NCI-H2081 treated with DMSO at 0.1 percent for 48 hours (cell line): ENCODE measurements at places on chromosomes 13 and 19.

DNA sequence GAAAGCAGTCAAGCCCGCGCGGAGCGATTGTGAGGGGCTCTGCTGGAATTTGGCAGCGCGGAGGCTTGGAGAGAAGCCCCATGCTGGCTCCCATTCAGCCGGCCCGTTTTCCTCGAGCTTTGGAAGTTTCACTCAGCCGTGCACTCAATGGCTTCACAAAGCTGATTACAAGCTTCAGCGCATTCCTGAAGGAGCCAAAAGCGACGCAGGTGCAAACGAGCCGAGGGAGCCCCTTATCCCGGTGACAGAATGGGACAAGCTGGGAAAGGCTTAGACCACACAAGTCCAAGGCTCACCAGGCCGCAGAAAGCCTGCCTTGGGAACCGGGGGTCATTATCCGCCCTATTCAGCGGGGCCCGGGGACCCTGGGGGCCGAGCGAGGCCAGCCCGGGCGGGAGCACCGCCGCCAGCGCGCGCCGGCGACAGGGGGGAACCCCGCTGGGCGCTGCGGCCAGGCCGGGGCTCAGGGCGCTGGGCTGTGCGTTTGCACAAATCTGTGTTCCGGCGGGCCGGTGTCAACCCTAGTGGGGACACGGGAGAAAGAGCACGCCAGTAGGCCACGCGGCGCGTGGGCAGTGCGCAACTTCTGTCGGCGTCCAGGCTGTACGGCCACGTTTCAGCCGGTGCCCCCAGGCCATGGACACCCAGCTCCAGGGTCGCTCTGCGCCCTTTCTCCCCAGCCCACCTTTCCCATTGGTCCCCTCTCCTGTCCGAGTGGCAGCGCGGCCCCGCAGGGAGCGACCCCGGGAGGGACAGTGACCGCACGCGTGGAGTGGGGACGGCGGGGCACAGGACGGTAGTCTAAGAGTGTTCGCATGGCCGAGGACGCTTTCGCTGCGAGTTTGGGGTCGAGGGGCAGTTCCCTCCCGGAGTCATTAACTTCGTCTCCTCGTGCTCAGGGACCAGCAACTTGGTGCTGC lies 37.3 kb downstream of the SOX1 start:
- no peak for DNase-seq

DNA sequence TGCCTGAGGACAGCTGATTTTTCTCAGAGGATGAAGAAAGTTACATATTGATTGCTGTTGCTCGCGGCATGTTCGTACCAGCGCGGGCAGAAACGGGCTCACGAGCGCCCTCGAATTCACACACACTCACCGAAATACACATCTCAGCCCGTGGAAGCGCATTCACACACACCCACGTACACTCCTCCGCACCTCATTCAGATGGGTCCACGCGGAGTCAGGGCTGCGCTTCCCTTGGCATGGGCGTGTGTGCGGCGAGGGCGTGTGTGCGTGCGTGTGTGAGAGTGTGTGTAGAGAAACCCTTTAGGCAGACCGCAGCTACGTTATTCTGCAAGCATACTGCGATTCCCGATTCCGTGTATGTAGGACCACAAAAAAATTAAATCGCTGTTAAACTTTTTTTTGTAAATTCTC lies 2.1 kb upstream of the PCDH17 start:
- DNase-seq = no peak

GRCh38 chr19:3029065-3029923 lies at the start of gene TLE2:
TLE2 (minus strand) TSS chr19:3029280; CDS start chr19:3028904, 376 bp downstream.
- no peak for DNase-seq

DNA sequence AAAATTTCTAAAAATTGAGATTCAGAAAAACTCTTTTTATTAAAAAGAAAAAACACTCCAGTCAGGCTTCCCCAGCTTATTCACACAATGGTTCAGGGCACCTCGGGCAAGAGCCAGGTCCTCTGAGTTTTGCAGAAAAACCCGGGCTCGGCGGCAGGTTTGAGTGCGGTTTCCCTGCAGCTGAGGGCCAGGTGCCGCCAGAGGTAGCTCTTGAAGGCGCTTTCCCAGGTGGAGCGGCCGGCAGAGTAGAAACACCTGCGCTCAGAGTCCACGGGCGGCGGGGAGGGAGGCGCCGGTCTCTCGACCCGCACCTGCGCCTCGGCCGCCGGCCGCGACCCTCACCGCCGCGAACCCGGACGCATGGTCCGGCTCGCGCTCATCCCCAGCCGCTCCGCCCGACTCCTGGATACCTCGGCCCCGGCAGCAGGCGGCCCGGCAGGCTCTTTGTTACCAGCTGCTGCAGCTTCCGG lies 444 bp downstream of the PROSER1 start:
- no peak for DNase-seq

GRCh38 chr19:4391701-4392483 lies 8.5 kb downstream of the SH3GL1 start:
- no peak for DNase-seq

GRCh38 chr13:109406376-109406992 lies 379.9 kb downstream of the IRS2 start:
- no peak for DNase-seq

GRCh38 chr13:44796597-44797490 lies 192.4 kb downstream of the NUFIP1 start:
- no peak for DNase-seq

- no peak for DNase-seq
Observed at GRCh38 chr19:788686-788982, 8.6 kb upstream of the PTBP1 start.

- no peak for DNase-seq
Observed at GRCh38 chr19:49677901-49678674, 1.0 kb downstream of the PRMT1 start.

- DNase-seq = no peak
Observed at GRCh38 chr13:44652962-44653660, 77.0 kb upstream of the TSC22D1 start.

DNA sequence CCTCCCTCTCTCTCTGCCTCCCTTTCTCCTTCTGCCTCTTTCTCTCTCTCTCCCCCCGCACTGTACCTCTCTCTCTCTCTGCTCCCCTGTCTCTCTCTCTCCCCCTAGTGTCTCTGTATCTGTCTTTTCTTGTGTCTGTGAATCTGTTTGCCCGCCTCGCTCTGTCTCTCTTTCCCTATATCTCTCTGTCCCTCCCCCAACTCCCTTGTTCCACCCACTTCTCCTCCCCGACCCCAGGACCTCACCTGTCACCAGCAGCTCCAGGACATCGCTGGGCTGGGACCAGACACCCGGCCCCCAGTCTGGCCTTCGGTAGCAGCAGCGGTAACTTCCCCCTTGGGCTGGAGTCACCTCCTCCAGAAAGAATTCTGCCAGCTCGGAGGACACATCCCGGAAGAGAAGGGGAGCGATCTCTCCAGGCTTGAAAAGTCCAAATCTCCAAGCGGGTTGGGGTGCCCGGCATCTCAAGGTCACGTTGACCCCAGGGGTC lies 3.9 kb downstream of the OSCAR start:
- no peak for DNase-seq

DNA sequence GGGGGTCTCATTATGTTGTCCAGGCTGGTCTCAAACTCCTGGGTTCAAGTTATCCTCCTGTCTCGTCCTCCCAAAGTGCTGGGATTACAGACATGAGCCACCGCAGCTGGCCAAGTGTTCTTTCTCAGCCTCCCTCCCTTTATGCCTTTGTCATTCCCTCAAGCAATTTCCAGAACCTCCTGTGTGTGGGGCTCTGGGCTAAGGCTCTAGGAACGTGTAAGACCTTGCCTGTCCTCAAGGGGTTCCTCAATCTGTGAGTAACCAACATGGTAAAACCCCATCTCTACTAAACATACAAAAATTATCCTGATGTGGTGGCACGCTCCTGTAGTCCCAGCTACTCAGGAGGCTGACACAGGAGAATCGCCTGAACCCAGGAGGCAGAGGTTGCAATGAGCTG lies 15.5 kb upstream of the SPACA4 start:
- DNase-seq = no peak

DNA sequence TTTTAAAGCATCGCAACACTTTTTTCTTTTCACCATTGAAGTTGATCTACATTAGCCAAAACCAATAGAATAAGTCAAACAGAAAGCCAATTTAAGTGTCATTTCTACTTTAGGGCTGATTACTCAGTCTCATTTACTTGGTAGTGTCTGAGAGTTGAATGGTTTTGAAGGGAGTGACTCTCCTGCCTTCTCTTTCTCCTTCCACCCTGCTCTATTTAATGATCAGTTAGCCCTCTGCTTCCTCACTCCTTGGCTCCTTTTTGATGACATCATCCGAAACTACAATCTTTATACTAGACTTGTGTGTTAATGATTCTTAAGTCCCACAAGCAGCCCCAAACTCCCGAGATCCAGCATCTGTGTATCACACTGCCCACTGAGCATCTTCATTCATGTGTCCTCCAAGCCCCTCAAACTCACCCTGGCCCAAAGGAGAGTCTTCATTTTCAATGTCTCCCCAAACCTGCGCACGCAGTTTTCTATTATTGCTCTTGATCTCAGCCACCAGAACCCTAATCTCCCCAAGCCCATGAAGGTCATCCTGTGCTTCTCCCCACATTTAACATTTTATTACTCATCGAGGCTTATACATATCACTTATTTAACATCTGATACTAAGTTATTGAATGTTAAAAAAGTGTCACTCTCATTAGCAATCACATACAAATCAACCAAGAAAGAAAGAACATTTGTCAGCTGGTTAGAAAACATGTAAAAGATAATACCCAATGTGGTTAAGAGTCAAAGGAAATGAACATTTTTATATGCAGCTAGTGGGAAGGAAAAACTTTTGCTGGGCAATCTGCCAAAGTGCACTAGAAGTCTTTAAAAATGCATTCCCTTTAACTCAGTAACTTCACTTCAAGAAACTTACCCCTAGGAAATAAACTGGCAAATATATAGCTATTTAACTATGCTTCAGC lies 32.2 kb upstream of the ARGLU1 start:
- DNase-seq = no peak

GRCh38 chr13:93190006-93190405 lies 36.6 kb upstream of the GPC6 start:
- no peak for DNase-seq
